ENCODE measurements at places on chromosomes 13 and 19. TPM values are rescaled to one million over a fixed set of nuclear protein-coding genes. Genes with fewer than 3 reads are reported as not detected.

DNA sequence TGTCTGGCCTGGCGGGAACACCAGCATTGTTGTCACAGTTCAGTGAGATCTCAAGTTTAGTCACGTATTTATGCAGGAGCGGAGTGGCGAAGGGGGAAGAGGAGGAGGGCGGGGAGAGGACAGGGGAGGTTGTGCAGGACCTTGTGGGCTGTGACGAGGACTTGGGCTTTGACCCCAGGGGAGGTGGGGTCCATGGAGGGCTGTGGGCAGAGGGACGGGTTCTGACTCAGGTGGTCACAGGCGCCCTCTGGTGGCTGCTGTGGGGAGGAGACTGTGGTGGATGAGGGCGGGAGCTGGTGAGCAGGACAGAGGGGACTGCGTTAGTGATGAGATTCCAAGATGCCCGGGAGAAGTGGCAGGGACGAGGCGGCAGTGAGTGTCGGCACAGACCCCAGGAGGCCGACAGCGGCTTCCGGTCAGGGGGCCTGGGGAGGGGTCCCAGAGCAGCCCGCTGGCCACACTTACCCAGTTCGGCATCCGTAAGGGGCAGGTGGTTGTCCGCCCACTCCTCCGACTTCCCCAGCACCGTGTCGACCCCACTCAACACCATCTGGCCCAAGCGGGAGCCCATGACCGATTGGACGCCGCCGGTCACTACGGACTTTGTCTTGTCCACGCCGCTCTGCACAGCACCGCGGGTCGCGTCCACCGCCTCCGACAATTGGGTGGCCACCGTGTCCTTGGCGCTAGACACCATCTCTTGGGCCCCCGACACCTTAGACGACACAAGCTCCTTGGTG lies 15.7 kb downstream of the PLIN3 start:
- H3K27ac ChIP-seq: no peak overlapping the region
- DNase-seq: peak; percentile 60
- H3K4me1 ChIP-seq: no peaks in the 10 kb centered on the region
- no peak overlapping the region for H3K4me3 ChIP-seq
- H3K36me3 ChIP-seq: peaks cover 8% of the 10 kb centered on the region

GRCh38 chr13:76471486-76471885 lies 414.7 kb downstream of the KCTD12 start:
- H3K4me1 ChIP-seq: peaks cover 9% of the 10 kb centered on the region
- H3K27me3 ChIP-seq: no peaks in the 10 kb centered on the region
- H3K4me3 ChIP-seq: no peak overlapping the region
- no peak for DNase-seq
- H3K36me3 ChIP-seq: no peaks in the 10 kb centered on the region

GRCh38 chr13:33710924-33711323 lies 107.0 kb upstream of the RFC3 start:
- H3K36me3 ChIP-seq: no peaks in the 10 kb centered on the region
- no peak overlapping the region for H3K4me3 ChIP-seq
- DNase-seq: no peak

DNA sequence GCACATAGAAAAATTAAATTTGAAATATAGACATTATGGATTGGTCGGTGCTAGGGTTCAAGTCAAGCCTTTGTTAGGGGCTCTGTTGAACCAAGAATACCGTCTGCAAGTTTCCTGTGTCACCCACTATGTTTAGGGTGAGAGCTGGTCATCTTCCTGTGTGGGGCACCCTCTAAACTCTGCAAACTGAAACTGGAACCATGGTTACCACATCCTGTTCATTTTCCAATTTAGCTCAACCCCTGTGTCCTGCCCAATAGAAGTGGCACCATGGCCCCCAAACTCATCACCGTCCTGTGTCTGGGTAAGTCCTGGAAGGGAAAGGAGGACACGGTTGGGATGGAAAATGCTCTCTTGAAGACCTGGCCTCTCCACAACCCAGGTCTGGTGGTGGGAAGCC lies 29.9 kb downstream of the LAIR2 start:
- H3K27me3 ChIP-seq: no peaks in the 10 kb centered on the region
- H3K4me3 ChIP-seq: no peak overlapping the region
- H3K36me3 ChIP-seq: no peaks in the 10 kb centered on the region
- no peak overlapping the region for H3K27ac ChIP-seq
- no peak for DNase-seq

- DNase-seq: no peak
- H3K4me3 ChIP-seq: no peak overlapping the region
- H3K27me3 ChIP-seq: no peaks in the 10 kb centered on the region
- H3K27ac ChIP-seq: no peak overlapping the region
- H3K36me3 ChIP-seq: no peaks in the 10 kb centered on the region
Observed at GRCh38 chr13:74860789-74861188, 621.2 kb downstream of the TBC1D4 start.

- H3K4me1 ChIP-seq: no peaks in the 10 kb centered on the region
- H3K36me3 ChIP-seq: no peaks in the 10 kb centered on the region
- no peak overlapping the region for H3K27ac ChIP-seq
Observed at GRCh38 chr13:49042476-49042875, 66.8 kb downstream of the FNDC3A start.

DNA sequence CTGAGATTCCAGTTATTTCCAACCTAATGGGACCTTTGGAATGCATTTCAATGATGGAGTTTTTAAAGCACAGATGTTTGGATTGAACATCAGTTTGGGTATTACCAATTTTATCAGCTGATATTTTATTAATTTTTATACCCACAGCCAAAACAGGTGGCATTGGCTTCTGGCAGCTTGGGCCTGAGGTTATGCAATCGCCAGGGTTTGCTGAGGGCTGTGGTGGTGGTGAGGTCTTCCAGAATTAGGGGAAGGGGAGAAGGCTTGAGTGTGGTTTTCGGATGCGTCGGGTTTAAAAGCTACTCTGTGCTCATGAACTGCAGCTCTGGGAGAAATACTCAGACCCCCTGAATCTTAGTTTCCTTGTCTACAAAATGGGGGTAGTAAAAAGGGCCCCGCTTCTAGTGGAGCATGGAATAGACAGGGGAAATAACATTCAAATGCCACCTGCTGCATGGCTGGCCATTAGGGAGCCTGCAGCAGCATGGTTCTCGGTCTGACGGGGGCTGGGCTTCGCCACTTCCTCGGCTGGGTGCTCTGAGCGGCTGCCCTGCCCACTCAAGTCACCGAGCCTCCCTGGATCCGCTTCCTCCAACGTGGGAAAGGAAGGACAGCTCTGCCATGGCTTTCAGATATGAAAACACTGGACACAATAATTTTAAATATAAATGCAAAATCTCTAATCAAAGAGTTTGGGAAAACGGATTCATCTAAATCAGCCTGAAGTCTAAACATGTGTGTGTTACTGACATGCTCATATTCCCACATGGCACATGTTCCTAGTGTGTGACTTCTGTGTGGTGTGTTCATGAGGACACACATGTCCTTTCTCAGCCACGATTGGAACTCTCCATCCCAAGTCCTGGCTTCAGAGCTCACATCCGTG lies 35.2 kb downstream of the ADPRHL1 start:
- H3K27me3 ChIP-seq: no peaks in the 10 kb centered on the region
- no peaks in the 10 kb centered on the region for H3K36me3 ChIP-seq
- no peak for DNase-seq
- no peak overlapping the region for H3K27ac ChIP-seq
- peaks cover 6% of the 10 kb centered on the region for H3K4me1 ChIP-seq

- peak overlapping the region; percentile 93 for H3K27ac ChIP-seq
- H3K4me3 ChIP-seq: peak overlapping the region; percentile 64
- peaks cover 5% of the 10 kb centered on the region for H3K4me1 ChIP-seq
- no peaks in the 10 kb centered on the region for H3K27me3 ChIP-seq
- peaks cover 4% of the 10 kb centered on the region for H3K36me3 ChIP-seq
- peak; percentile 93 for DNase-seq
Observed at GRCh38 chr19:13817615-13818371, 22.6 kb downstream of the ZSWIM4 start.

- H3K27ac ChIP-seq: no peak overlapping the region
- DNase-seq: no peak
- H3K36me3 ChIP-seq: no peaks in the 10 kb centered on the region
- H3K4me1 ChIP-seq: peaks cover 8% of the 10 kb centered on the region
- H3K27me3 ChIP-seq: no peaks in the 10 kb centered on the region
Observed at GRCh38 chr19:31258211-31259052, 90.8 kb downstream of the TSHZ3 start.

- no peaks in the 10 kb centered on the region for H3K36me3 ChIP-seq
- H3K4me3 ChIP-seq: no peak overlapping the region
- peaks cover 2% of the 10 kb centered on the region for H3K27me3 ChIP-seq
- DNase-seq: no peak
- no peak overlapping the region for H3K27ac ChIP-seq
Observed at GRCh38 chr19:3110126-3110825, 16.1 kb downstream of the GNA11 start.

The FFAR2 gene
- not detected for total RNA-seq

The COX6B2 gene
- total RNA-seq: 6.5 TPM

The ZBTB32 gene
- total RNA-seq: 0.42 TPM

The GSK3A gene
- total RNA-seq: 55.3 TPM

All from H1 (cell line).